ENCODE measurements at places on chromosomes 1 and 21.

GRCh38 chr1:166488327-166488726 is 321.5 kb upstream of the FAM78B start:
- DNase-seq, result no peak

DNA sequence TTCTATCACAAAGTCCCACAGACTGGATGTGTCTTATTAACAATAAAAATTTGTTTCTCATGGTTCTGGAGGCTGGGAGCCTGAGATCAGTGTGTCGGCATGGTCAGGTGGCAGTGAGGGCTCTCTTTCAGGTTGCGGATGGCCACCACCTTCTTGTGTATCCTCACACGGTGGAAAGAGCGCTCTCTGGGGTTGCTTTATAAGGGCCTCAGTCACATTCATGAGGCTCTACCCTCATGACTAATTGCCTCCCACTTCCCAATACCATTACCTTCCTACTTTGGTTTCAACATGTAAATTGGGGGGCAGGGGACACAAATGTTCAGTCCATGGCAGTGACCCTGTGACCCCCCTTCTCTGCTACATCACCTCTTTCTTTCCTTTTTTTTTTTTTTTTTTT is 20.7 kb upstream of the MX1 start:
- no peak for DNase-seq

DNA sequence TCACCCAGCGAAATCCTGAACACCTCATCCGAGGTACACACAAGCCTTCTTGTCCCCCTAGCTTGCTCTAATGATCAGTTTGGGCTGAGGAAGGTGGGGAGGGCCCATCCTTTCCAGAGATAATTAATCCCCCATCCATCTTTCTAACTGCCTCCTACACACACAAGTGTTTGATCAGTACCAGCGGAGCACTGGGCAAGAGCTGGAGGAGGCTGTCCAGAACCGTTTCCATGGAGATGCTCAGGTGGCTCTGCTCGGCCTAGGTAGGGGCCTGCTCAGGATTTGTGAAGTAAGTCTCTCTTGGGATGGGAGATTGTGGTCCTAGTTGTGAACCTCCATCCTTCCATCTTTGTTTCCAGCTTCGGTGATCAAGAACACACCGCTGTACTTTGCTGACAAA is 5.8 kb downstream of the ANXA9 start:
- no peak for DNase-seq

- no peak for DNase-seq
Observed at GRCh38 chr1:208203127-208203847, 40.9 kb downstream of the PLXNA2 start.

All from liver (tissue), 10 donors.